ENCODE measurements at places on chromosomes 7 and 10. TPM values are rescaled to one million over a fixed set of nuclear protein-coding genes. Genes with fewer than 3 reads are reported as not detected.

GRCh38 chr7:42236976-42237810, at the start of gene GLI3:
TSS of gene GLI3 (minus strand) at chr7:42237209. CDS start at chr7:42223253, 13,956 bp downstream.
- DNase-seq, result peak; percentile 93

- DNase-seq, result peak; percentile 85
These were observed 15.1 kb upstream of the ATE1 start for GRCh38 chr10:121942749-121943416.

DNA sequence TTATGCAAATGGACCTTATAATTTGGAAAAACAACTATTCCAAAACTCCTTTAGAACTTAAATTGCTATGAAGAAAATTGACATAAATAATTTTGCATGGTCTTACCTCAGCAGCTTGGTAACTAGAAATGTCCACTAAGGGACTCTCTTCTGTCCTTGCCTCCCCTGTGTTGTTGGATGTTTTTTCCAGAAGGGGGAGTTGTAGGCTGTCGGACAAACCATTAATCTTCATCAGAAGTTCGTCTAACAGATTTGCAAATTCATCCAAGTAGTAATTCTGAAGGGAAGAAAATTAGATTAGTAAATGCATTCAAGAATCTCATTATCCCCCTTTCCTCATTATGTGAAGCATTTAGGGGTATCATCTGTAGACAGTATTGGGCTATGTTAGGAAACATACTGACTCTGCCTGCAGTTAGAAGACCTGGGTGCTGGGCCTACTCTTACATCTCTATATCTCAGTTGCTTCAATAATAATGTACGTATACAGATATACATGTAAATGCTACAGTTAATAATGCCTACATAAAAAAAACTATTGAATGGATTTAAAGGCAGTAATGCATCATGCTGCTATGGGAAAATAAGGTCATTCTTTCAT, 155.6 kb downstream of the PKD1L1 start:
- peak; percentile 25 for DNase-seq

GRCh38 chr10:88883448-88883809, 3.4 kb downstream of the STAMBPL1 start:
- DNase-seq, result no peak

DNA sequence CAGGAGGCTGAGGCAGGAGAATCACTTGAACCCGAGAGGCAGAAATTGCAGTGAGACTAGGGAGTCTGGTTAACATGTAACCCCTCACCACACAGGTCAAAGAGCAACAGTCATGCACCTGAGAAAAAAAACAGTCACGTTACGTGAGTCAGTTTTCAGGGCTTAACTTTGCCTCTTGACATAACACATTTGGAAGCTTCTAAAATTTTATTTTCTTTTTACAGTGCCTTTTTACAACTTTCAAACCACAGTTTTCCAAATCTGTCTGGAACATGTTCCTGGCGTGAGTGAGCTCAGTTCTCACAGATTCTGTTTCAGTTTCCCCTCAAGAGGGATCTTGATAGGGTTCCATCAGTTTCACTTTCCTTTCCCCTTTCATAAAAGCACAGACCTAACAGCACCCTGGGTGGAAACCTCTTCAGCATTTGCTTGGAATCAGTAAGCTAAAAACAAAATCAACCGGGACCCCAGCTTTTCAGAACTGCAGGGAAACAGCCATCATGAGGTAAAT, 4.4 kb downstream of the IFIT3 start:
- DNase-seq, result peak; percentile 75

DNA sequence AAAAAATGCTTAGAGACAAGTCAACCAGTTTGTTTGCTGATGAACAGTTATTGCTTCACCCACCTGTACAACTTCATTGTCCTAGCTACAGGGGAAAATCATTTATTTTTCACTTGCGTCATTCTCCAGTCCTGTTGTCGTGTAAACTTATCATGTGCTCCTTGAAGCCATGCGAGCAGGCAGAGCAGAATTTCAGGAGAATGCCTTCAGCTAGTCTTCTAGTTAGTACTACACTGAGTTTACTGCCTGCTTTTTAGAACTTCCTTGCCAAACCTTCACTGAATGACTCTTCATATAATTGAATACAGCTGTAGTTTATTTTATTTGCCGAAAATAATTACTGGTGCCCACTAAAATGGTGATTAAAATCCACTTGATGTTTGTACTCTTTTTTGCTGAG, 15.6 kb downstream of the RPA3 start:
- peak; percentile 69 for DNase-seq

- peak; percentile 40 for DNase-seq
These were observed 341.8 kb upstream of the SEMA3A start for GRCh38 chr7:84536271-84536870.

DNA sequence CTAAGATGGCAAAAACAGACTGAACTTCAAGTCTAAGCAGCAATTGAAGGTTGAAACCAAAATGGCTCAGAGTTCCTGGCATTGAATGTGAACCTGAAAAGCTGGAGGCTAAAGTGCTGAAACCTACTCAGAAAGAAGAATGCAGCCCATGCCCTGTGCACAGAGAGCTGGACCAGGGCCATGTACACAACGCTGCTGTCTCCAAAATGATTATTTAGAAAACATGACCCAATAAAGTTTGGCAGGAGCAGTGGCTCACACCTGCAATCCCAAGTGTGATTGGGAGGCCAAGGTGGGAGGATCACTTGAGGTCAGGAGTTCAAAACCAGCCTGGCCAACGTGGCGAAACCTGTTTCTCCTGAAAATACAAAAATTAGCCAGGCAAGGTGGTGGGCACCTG, 158.9 kb downstream of the AKR1D1 start:
- no peak for DNase-seq

DNA sequence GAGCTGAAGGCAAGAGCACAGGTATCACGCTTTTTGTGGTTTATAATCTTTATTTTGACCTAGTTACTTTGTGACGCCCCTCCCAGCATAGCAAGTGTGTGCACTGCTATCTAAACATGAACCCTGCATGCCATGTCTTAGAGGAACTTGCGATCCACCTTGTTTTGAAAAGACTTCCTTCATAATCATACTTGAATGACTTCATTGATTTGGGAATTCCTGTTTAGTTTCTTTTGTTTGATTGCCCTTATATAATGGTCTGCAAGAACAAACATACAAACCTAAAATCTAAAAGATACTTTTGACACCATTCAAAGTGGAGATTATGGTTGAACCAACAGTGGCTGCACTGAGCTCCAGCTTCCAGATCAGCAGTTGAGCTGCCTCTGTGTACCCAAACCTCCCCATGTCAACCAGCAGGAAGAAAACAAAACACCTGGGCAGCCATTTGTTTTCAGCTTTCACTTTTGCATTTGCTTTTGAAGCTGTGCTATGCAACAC, 132.6 kb downstream of the CELF2 start:
- DNase-seq, result no peak

GRCh38 chr7:43577485-43577951, 5.4 kb upstream of the STK17A start:
- no peak for DNase-seq

GRCh38 chr10:33178026-33178755, 156.3 kb downstream of the NRP1 start:
- peak; percentile 20 for DNase-seq

DNA sequence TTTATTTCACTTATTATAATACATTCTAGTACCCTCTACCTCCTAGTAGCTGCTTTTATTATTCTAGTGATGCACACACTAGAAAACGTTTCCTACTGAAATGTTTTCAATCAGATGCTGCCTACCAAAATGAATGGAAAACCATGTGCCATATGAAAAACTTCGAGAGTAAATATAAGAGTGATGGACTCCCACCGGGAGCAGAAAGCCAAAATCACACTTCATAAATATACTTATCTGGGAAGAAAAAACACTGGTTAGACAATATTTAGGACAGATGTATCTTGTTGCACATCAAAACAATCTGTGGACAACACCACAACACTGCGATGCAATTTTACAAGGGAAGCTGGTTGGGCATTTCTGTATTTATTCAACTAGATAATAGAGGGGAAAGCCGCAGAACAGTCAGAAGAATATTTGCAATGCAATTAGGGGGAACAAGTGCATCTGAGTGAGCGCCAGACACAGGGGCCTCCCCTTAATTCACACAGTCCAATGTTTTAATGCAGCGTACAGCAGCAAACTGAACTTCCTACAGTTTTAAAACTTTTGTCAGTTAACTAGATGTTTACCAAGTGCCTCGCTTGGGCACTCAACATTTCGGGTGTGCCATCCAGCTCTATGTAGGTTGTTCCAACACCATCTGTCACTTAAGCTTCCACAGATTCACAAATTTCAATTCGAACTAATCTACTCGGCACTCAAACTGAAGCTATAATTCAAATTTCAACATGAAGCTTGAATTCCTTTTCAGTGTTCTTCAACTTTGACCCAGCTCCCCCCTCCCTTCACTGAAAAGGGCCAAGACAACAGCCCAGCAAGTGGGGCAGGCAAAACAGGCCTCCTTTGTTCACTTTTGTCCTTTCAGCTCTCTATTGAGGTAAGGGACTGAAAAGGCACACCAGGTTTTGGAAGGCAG, 7.4 kb downstream of the NRCAM start:
- DNase-seq, result no peak

- peak; percentile 62 for DNase-seq
These were observed 218.0 kb downstream of the CREB5 start for GRCh38 chr7:28630350-28630749.

DNA sequence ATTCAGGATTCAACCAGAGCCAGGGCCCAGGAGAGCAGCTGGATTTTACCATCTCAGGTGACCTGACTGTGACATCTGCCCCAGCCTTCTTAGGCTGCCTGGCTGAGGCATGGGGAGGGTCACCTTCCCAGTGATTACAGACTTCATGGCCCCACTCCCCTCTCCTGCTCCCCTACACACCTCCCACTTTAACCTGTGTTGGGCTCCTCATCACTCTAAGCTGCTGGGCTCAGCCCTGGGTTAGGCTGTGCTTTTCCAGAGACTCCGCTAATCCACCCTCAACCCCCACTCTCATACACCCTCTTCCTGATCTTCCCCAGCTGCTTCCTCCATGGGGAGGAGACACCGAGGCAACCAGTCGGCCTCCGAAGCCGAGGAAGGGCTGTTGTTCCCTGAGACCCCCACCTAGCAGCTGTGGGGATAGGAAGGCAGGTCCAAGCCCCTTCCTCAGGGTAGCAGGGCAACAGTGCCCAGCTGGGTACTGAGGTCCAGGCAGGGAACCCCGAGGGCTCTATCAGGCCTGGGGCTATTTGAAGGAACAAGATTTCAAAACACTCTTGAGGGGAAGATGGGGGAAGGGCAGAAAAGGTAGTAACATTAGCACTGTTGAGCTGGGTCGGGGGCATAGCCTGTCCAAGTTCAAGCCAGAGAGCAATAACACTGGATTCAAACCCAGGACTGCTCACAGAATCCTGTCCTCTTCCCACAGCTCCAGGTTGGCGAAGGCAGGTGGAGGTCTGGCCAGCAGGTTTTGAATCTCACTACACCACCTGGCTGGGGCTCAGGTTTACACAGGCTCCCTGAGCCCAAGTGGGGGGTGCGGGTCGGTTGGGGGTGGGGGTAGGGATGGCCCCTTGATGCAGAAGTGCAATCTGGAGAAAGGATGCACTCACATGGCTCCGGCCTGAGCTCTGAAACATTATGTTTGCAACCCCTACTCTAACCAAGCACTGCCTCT, 1.8 kb downstream of the IMPDH1 start:
- no peak for DNase-seq

DNA sequence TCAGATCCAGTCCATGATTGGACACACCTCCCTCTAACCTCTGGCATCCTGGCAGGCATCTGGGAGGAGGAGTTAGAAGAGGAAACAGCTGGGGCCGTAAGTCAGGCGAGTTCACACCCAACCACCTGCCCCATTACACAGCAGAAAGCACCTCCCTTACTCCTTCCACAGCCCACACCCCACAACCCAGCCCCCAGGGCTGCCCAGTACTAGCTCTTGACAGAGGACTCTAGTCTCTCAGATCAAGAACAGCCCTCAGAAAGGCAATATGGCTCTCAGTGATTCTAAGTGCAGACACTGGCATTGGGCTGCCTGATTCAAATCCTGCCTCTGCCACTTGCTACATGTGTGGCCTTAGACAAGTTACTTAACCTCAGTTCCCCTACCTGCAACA, 34.1 kb downstream of the KCNMA1 start:
- peak; percentile 3 for DNase-seq

- DNase-seq, result peak; percentile 22
These were observed 98.5 kb downstream of the WDR11 start for GRCh38 chr10:120949609-120950031.

- no peak for DNase-seq
These were observed 59.5 kb upstream of the SRPK2 start for GRCh38 chr7:105448181-105448580.

GRCh38 chr10:33612551-33612950, 278.1 kb upstream of the NRP1 start:
- DNase-seq, result peak; percentile 92

- no peak for DNase-seq
These were observed 936 bp upstream of the TCERG1L start for GRCh38 chr10:131312478-131312836.

DNA sequence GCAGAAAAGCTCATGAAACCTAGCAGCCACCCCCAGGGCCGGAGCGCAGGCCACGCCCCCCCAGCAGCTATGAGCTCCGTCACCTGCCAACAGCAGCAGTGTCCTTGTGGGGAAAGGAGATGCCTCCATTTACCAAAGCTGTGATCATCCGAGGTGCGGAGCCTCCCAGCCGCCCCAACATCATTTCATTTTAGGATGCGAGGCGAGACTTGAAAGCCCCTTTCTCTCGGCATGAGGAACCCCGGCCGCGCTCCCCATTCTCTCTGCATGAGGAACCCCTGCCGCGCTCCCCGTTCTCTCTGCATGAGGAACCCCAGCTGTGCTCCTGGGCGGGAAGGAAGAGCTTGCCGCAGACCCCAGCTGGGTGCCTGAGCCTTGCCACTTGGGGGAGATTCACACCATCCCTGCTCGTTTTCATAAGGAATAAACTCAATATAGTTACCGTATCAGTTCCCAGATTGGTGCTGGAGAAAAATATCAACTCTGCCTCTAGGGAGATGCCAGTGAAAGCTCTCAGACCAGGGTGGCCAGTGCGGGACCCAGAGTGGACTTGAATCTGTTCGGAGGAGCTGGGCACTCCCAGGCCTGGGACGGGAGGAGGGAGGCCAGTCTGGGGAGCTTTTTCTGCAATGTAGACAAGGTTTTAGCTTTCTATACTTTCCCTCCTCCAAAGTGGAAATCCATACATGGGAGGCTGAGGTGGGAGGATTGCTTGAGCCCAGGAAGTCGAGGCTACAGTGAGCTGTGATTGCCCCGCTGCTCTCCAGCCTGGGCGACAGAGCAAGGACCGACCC, 35.0 kb downstream of the JAKMIP3 start:
- no peak for DNase-seq

- no peak for DNase-seq
These were observed 1187.9 kb downstream of the REEP3 start for GRCh38 chr10:64708884-64709681.

Gene PAOX
- total RNA-seq, result 5.8 TPM

Gene PNLIPRP1
- not detected for total RNA-seq

Gene TDRD1
- total RNA-seq, result not detected

Gene SUGCT
- 2.2 TPM for total RNA-seq

Gene DPCD
- total RNA-seq, result 29.2 TPM

Gene NUTM2B
- total RNA-seq, result not detected

Measured in GM23248 (cell line).